ENCODE measurements at places on chromosomes 6 and 20. TPM values are rescaled to one million over a fixed set of nuclear protein-coding genes. Genes with fewer than 3 reads are reported as not detected.

The IRF4 gene
- not detected for total RNA-seq

The C6orf89 gene
- 29.0 TPM for total RNA-seq

The TAAR2 gene
- not detected for total RNA-seq

The ZBTB2 gene
- 17.5 TPM for total RNA-seq

DNA sequence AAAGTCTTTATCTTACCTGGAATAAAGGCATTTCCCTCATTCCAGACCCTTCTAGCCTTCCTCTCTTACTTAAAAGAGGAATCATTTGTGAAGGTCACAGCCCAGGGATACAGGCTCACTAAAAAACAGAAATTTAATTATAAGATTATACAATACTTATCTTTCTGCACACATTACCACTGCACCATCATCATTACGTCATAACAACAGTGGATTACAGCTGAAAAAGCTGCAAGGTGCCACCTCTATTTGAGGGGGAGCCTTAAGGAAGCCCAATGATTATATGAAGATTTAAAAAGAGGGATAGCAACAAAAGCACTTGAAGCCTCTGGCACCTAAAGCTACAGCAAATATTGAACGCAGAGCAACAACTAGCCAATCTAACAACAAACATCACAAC, 452.9 kb upstream of the EYS start:
- H3K36me3 ChIP-seq, result peaks cover 19% of the 10 kb centered on the region
- H3K27me3 ChIP-seq, result no peaks in the 10 kb centered on the region
- DNase-seq, result no peak
- no peaks in the 10 kb centered on the region for H3K4me1 ChIP-seq
- no peak overlapping the region for H3K4me3 ChIP-seq

The DAAM2 gene
- 17.6 TPM for total RNA-seq

The EEF1A2 gene
- total RNA-seq, result 4.6 TPM

DNA sequence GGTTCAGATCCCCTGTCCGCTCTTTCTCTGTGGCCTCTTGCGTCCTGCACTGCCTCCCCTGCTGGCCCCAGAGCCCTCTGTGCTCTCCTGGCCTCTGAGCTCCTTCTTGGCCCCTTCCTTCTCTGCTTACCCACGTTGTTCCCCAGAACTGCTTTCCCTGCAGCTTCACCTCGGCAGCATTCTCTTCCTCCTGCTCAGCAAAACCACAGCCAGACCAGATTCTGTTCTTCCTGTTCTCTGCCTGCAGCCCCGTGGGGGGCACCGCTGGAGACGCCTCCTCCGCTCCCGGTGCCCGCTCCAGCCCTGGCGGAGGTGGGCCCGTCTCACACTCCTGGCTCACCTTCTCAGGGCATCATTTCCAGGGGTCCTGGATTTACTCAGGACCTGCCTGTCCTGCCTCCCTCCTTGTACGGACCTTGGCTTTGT, 59.7 kb downstream of the TCP11 start:
- peaks cover 14% of the 10 kb centered on the region for H3K4me1 ChIP-seq
- H3K36me3 ChIP-seq, result no peaks in the 10 kb centered on the region
- peak overlapping the region; percentile 41 for H3K4me3 ChIP-seq

DNA sequence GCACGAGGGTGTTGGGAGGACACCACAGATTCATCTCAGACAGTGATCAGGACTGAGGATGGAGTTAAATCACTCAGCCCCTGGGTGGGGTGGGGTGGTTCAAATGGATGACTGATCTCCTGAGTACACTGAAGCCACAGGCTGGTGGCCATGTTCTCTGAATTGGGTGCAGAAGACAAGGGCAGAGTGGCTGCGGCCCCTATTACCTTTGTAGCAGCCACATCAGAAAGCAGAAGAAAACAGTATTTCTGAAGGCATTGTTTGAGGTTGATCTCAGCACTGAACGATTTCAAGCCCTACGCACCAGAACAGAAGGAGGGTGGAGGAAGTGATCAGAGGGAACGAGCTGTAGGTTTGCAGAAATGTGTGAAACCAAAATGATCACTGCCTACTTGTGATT, 71.6 kb downstream of the SH3BGRL2 start:
- no peak overlapping the region for H3K27ac ChIP-seq
- no peak for DNase-seq
- H3K27me3 ChIP-seq, result no peaks in the 10 kb centered on the region
- H3K36me3 ChIP-seq, result peaks cover 4% of the 10 kb centered on the region
- H3K4me3 ChIP-seq, result no peak overlapping the region
- H3K4me1 ChIP-seq, result no peaks in the 10 kb centered on the region

The SLC17A2 gene
- not detected for total RNA-seq

GRCh38 chr20:17843246-17844132, 125.1 kb downstream of the SNX5 start:
- peaks cover 10% of the 10 kb centered on the region for H3K4me1 ChIP-seq
- DNase-seq, result no peak
- H3K4me3 ChIP-seq, result no peak overlapping the region
- H3K36me3 ChIP-seq, result no peaks in the 10 kb centered on the region

The SLC22A1 gene
- 1.7 TPM for total RNA-seq

DNA sequence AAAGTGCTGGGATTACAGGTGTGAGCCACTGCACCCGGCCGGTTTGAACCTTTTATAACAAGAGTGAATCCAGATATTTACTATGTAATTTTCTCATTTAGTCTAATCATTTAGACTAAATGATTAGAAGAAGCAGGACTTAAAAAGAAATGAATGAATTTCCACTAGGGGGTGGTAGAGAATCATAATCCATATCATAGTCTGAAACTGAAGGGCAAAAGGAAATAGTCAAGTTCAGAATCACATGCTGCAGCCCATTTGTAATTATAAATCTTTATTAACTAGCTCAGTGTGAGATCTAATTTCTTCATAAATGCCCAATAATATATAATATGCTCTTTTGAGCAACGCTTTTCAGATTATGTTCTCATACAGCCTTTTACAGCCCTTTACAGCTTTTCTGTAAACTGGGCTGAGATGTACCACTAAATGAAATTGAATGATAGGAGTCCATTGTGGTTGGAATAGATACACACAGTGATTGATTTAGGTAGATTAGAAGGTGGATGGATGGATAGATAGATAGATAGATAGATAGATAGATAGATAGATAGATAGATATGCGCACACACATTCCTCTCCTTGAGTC, 31.8 kb downstream of the PSMB9 start:
- H3K4me1 ChIP-seq, result no peaks in the 10 kb centered on the region
- DNase-seq, result no peak
- peaks cover 75% of the 10 kb centered on the region for H3K27me3 ChIP-seq
- H3K27ac ChIP-seq, result no peak overlapping the region
- no peaks in the 10 kb centered on the region for H3K36me3 ChIP-seq

DNA sequence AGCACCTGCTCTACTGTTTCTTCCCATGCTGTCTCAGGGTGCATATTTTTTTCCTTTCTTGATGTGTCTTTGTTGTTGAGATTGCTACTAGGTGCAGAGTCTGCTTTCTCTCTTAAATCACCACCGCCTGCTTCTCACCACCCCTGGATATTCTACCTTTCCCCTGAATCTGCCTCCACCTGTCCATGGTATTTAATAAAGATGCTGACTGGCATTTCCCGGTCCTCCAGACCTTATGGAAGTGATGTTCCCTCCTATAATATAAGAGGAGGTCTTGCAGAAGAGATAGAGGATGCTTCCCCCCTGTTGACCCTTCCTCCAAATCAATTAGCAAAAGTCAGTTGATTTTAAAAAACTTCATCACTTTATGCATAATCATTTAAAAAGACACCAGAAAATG, 107.9 kb upstream of the IYD start:
- no peaks in the 10 kb centered on the region for H3K36me3 ChIP-seq
- peaks cover 7% of the 10 kb centered on the region for H3K4me1 ChIP-seq
- H3K27me3 ChIP-seq, result no peaks in the 10 kb centered on the region
- DNase-seq, result no peak

GRCh38 chr6:115908906-115909559, 151.7 kb downstream of the FRK start:
- no peak overlapping the region for H3K27ac ChIP-seq
- no peaks in the 10 kb centered on the region for H3K27me3 ChIP-seq
- no peaks in the 10 kb centered on the region for H3K4me1 ChIP-seq
- no peak for DNase-seq
- no peak overlapping the region for H3K4me3 ChIP-seq

GRCh38 chr20:25081065-25081729, 744 bp downstream of the VSX1 start:
- no peak overlapping the region for H3K4me3 ChIP-seq
- DNase-seq, result peak; percentile 64
- peaks cover 96% of the 10 kb centered on the region for H3K27me3 ChIP-seq
- H3K27ac ChIP-seq, result no peak overlapping the region
- H3K36me3 ChIP-seq, result no peaks in the 10 kb centered on the region

DNA sequence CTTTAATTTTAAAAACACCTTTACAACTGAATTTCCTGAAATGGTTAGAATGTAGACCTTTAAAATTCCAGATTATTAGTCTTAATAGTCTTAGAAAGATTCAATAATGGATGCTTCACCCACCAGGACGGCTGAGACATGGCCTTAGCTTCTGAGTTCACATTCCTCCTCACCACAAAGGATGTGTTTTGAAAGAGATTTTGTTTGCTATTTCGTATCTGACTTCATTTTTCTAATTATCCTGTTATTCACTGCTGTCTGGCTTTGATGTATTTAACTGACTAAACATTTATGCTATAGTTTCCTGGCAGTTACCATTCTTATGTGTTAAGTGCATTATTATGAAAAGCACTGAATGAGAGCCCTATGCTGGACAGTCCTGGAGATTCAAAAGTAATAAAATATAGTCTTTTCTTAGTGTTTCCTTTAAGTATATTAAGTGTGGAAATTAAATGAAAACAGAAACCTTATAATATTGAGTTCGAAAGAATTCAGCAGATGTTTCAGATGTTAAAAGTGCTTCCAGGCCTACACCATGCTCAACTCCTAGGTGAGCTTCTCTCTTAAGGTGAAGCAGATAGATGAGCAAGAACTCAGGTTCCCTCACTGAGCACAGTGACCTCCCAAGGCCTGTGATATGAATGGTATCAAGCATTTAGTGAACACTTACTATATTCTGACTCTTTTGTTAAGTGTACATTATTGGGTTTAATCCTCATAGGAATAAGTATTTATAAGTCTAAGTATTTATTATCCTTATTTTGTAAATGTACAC, 40.3 kb downstream of the MAP3K4 start:
- no peak overlapping the region for H3K4me3 ChIP-seq
- no peak overlapping the region for H3K27ac ChIP-seq
- peaks cover 2% of the 10 kb centered on the region for H3K36me3 ChIP-seq
- DNase-seq, result no peak
- no peaks in the 10 kb centered on the region for H3K27me3 ChIP-seq

The NHSL1 gene
- 56.6 TPM for total RNA-seq

GRCh38 chr6:136288566-136289326, 900 bp downstream of the BCLAF1 start:
- peak overlapping the region; percentile 100 for H3K4me3 ChIP-seq
- peaks cover 57% of the 10 kb centered on the region for H3K4me1 ChIP-seq
- peaks cover 4% of the 10 kb centered on the region for H3K27me3 ChIP-seq
- H3K36me3 ChIP-seq, result peaks cover 3% of the 10 kb centered on the region

GRCh38 chr6:6942831-6943230, 164.9 kb upstream of the RREB1 start:
- no peak overlapping the region for H3K4me3 ChIP-seq
- peaks cover 13% of the 10 kb centered on the region for H3K4me1 ChIP-seq
- H3K27me3 ChIP-seq, result no peaks in the 10 kb centered on the region
- no peak for DNase-seq
- H3K36me3 ChIP-seq, result no peaks in the 10 kb centered on the region
- H3K27ac ChIP-seq, result no peak overlapping the region

DNA sequence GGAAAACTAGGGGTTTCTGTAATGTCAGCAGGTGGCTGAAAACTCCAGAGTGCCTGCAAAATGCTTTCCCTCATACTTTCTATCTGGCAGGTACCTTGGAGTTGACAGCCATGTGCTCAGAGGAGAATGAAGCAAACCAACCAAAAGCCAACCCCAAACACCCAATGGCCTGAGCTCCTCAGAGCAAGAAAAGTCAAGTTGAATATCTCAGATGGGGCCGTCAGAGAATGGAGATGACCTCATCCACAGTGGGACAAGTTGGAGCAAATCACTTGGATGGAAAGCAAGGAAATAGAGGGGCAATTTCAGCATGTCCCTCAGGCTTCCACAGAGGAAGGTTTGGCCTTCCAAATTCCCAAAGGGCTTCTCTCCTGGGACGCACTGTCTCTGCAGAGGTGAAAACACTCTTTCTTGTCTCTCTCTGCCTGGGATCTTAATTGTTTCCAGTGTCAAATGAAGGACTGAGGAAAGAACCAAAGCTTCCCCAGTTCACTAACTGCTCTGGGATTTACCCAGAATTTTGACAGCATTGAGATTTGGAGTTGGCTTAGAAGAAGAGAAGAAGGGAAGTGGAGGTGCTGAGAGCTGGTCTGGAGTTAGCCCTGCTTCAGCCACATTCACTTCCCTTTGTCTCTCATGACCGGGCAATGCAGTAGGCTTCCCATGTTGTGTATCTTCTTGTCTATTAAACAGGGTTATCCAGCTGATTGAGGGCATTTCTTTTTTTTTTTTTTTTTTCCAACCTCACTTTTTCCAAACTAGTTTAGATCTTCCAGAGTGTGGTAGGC, 42.2 kb downstream of the PRND start:
- DNase-seq, result no peak
- no peaks in the 10 kb centered on the region for H3K36me3 ChIP-seq
- peaks cover 8% of the 10 kb centered on the region for H3K4me1 ChIP-seq
- H3K27ac ChIP-seq, result no peak overlapping the region
- peaks cover 19% of the 10 kb centered on the region for H3K27me3 ChIP-seq
- H3K4me3 ChIP-seq, result no peak overlapping the region

GRCh38 chr6:12656906-12657305, 59.7 kb upstream of the PHACTR1 start:
- H3K27ac ChIP-seq, result no peak overlapping the region
- no peaks in the 10 kb centered on the region for H3K36me3 ChIP-seq
- no peaks in the 10 kb centered on the region for H3K27me3 ChIP-seq
- H3K4me3 ChIP-seq, result no peak overlapping the region
- no peak for DNase-seq

GRCh38 chr6:139349464-139350020, 24.9 kb downstream of the CITED2 start:
- H3K27me3 ChIP-seq, result no peaks in the 10 kb centered on the region
- H3K4me1 ChIP-seq, result no peaks in the 10 kb centered on the region
- no peak for DNase-seq
- no peak overlapping the region for H3K27ac ChIP-seq

The LHFPL5 gene
- not detected for total RNA-seq
